ENCODE measurements at places on chromosomes 6 and 20.

DNA sequence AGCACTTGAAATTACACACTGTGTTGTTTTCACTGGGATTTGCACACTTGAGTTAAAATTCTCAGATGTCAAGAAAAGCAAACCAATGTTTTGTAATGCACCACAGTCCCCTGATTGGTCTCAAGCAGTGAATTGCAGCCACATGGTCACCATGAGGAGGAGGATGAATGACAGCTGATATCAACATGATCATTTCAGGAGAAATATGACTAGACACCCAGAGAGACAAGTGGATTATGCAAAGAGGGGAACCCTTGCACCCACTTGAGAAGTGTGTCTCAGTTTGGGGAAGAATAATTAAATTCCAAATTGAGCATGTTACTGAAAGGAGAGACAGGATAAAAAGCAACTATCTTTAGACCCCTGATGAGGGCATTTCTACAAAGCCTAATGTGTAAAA, 69.3 kb downstream of the UST start:
- no peak for DNase-seq

DNA sequence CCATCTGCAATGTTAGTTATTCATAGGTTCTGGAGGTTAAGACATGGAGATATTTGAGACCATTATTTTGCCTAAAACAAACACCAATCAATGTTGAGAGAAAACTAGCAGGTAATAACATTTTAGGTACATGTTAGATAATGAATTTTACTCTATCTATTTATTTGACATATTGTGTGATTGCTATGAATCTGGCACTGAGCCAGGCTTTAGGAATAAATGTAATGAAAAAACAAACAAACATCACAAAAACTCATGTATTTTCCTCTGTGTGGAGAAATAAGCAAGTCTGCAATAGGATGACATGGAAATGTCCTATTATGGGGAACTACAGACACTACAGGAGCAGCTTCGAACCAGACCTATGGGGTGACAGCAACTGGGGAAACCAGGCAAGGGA, 57.8 kb downstream of the OPN5 start:
- DNase-seq: no peak

GRCh38 chr6:61886608-61887259, 399.3 kb downstream of the KHDRBS2 start:
- DNase-seq: no peak

- no peak for DNase-seq
Measured at GRCh38 chr6:45921691-45922281, 93.9 kb downstream of the CLIC5 start.

DNA sequence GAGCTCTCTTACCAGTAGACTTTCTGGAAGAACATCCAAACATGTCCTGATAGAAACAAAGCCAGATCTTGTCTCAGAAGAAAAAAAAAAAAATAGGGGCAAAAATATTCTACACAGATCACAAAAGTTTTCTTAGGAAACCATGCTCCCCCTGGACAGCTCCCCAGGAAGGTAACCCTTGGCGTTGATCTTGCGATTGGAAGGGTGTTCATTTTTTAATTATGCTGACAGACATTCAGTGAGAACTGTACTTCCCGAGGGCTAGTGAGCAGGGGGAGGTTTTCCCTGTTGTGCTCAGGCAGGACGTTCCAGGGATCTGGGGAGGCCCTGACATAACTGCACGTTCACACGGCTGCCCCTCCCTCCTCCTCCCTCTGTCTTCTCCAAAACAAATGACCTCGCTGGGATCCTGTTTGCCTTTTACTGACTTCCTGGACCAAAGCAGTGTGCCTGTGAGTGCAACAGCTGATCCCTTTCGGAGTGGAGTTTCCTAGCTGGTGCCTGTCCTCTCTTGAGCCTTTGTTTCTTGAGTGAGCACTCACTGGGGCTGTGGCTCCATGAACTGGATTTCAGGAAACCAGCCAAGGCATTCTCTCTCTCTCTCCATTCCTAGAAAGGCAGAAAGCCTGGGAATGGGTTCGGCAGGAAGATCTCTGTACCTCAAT, 46.7 kb downstream of the MARCKS start:
- no peak for DNase-seq

DNA sequence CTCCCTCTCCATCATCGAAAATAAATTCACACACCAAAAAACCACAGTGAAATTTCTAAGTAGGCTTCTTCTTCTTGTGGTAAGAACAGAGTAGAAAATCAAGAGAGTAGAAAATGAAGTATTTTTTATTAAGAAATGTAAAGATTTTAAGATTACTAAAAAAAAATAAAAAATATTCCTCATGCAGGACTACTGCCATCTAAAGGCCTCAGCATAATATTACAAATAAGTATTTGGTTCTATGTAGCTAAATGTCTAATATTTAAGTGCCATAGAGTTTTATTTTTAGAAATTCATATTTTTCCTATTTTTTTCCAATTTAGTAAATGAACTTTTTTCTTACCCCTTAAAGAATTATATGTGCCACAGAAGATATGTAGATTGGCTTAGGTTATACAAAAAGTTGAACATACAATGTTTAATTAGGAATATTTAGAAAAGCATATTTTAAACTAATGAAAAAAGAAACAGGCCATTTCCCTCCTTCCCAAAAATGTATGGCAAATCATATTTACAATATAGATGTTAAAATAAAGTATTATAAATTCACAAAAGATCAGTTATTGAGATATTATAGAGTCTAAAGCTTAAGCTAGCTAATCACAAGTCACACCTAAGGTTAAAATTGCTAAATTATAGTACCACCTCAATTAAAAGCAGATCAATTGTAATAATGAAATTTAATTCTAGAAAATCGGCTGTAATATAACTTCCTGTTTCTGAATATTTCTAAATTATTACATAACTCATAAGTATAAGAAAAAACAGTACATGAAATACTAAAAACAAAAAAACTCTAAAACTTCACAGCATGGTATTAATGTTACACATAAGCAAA, 3.5 kb upstream of the NT5DC1 start:
- DNase-seq: no peak

All from GM19239 (cell line).